ENCODE measurements at places on chromosomes 12 and 14. TPM values are rescaled to one million over a fixed set of nuclear protein-coding genes. Genes with fewer than 3 reads are reported as not detected.

Gene AKAP6
- 5.6 TPM for total RNA-seq

Gene KLHL33
- 0.10 TPM for total RNA-seq

Gene GPR162
- 4.2 TPM for total RNA-seq

Gene COL2A1
- not detected for total RNA-seq

Gene KRT1
- total RNA-seq = 1.8 TPM

Gene OR10P1
- total RNA-seq = not detected

Gene SRRM4
- not detected for total RNA-seq

Gene TGFB3
- 2.9 TPM for total RNA-seq

Gene ETFBKMT
- 0.52 TPM for total RNA-seq

Gene ADAM21
- total RNA-seq = not detected

Gene KCNC2
- total RNA-seq = not detected

Gene TSPAN19
- total RNA-seq = not detected

Gene PDE3A
- 1.3 TPM for total RNA-seq

Gene CDKN3
- 0.52 TPM for total RNA-seq

Gene CELA1
- total RNA-seq = not detected

Gene RAP1B
- total RNA-seq = 414 TPM

Gene ADIPOR2
- 18.3 TPM for total RNA-seq

Gene NTN4
- 0.31 TPM for total RNA-seq

Gene PLD4
- total RNA-seq = 15.3 TPM

Gene ALG10
- 12.6 TPM for total RNA-seq

Gene VPS37B
- 78.3 TPM for total RNA-seq

Gene TAS2R42
- total RNA-seq = not detected

Gene DLK1
- total RNA-seq = not detected

Gene DCAF11
- total RNA-seq = 59.1 TPM

Gene VWF
- 0.63 TPM for total RNA-seq

Gene STAB2
- not detected for total RNA-seq

Gene IL26
- total RNA-seq = 0.21 TPM

Gene GALNT16
- not detected for total RNA-seq

Gene LIN7A
- total RNA-seq = 6.1 TPM

Gene KRT85
- total RNA-seq = not detected

Gene GUCY2C
- total RNA-seq = not detected

Gene NGB
- total RNA-seq = not detected

Gene ISM2
- 0.42 TPM for total RNA-seq

Gene MORN3
- total RNA-seq = 3.6 TPM

Gene TPI1
- 202 TPM for total RNA-seq

Gene IFNG-AS1
- 1.7 TPM for total RNA-seq

Gene REM2
- total RNA-seq = 2.1 TPM

Gene VDR
- total RNA-seq = 6.0 TPM

Gene DICER1
- total RNA-seq = 99.5 TPM

Gene TROAP
- total RNA-seq = 0.31 TPM

Gene DAO
- not detected for total RNA-seq

Measured in mononuclear cell (primary cell).